ENCODE measurements at places on chromosomes 16 and 17.

DNA sequence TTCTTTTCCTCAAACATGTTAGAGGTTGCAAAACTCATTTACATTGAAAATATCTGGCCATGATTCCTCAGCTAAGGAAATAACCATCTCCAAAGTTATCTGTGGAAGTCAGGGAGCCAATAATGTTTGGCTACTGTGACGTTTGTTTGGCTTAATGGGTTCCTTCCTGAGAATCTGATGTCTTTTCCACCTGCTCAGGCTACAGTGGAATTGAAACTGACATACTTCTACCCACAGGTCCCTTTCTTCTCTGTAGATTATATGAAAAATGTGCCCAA lies 221.1 kb upstream of the XYLT1 start:
- DNase-seq: no peak

DNA sequence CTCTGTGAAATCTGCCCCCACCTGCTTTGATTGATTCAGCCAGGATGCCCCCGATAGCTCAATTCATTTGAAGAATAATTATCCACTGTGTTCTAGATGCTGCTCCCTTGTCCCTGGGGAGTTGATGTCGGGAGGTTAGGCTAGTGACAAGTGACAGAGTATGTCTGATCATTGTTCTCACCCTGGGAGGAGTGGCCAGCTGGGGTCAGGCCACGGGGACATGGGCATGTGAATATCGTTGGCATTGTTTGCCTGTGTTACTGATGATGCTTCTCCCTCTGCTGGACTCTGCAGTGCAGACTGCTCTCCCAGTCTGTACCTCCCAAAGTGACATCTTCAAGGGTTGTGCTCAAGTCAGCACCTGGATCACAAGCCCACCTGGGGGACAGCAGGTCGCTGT lies 89.9 kb upstream of the C16orf82 start:
- no peak for DNase-seq

GRCh38 chr17:71251276-71251675 lies 869.5 kb upstream of the SOX9 start:
- DNase-seq: no peak

- DNase-seq: no peak
Measured at GRCh38 chr17:522919-523318, 170.3 kb upstream of the RPH3AL start.

GRCh38 chr17:34926661-34927060 lies 34.6 kb downstream of the CCT6B start:
- DNase-seq: no peak

DNA sequence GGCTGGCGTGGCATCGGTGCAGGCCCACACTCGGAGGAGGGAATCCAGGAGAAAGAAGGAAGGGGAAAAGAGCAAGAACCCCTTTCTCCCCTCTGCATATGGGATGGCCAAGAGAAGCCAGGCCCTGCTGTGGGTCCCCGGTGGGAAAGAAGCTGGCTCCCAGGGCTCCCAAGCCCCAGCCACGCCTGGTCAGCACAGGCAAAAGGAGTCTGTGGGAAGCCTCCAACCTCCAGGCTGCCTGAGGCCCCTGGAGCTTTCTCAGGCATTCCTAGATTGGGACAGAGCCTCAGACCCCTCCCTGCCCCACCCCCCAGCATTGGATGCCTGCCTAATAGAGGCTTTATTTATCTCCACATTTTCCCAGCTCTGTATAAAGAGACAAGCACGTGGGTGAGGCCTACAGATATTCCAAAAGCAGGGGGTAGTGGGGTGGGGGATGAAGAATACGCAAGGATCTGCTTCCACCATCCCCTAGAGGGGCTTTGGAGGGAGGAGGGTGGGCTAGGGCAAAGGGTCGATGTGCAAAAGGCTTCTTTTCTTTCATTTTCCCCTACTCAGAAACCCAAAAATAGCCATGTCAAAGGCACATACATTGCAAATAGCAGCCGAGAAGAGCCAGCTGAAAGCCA lies 56.4 kb downstream of the MPRIP start:
- no peak for DNase-seq

DNA sequence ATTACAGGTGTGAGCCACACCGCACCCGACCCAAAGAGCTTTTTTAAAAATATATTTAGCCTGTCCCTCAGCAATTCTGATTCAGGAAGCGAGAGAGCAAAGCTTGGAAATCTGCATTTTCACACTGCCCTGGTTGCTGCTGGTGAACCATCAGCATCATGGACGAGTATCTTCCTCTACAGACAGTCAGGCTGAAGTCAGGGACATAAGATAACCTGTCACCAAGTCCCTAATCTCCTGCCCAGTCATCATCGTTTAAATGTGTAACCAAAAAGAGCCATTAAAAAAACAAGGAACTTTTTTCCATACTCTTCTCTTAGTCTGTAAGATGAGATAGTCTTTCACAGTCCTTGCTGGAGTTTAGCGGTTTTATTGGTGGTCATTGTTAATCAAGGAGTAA lies 6.7 kb downstream of the PMM2 start:
- no peak for DNase-seq

GRCh38 chr17:41734949-41735313 lies 488 bp upstream of the HAP1 start:
- no peak for DNase-seq

All from stimulated activated CD4-positive, alpha-beta T cell treated with anti-CD3 and anti-CD28 coated beads, Interleukin-2, amount 100 ng/mL, for 24 hours (primary cell).